Kidney glomerular epithelial cell (primary cell): ENCODE measurements at places on chromosomes 11 and 22.

- DNase-seq, result no peak
Measured at GRCh38 chr11:94862926-94863880, 95.0 kb downstream of the AMOTL1 start.

DNA sequence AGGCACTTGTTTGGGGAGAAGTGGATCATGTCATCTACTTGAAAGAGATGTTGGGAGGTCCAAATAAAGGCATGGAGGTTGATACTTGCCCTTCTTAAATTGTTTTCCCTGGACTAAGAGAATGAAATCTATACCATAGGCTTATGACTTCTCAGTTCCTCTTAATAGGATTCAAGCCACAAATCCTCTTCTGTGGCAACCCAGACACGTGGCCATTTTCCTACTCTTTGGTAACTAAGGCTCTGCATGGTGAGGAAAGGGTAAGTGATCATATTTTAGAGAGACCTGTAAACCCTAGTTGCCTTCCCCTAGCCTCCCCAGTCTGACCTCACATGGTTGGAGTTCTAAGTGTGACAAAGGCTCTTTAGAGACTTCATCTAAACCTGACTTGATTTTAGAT, 72.9 kb upstream of the CD44 start:
- DNase-seq, result no peak

GRCh38 chr11:650482-650881, 13.4 kb downstream of the DRD4 start:
- no peak for DNase-seq

DNA sequence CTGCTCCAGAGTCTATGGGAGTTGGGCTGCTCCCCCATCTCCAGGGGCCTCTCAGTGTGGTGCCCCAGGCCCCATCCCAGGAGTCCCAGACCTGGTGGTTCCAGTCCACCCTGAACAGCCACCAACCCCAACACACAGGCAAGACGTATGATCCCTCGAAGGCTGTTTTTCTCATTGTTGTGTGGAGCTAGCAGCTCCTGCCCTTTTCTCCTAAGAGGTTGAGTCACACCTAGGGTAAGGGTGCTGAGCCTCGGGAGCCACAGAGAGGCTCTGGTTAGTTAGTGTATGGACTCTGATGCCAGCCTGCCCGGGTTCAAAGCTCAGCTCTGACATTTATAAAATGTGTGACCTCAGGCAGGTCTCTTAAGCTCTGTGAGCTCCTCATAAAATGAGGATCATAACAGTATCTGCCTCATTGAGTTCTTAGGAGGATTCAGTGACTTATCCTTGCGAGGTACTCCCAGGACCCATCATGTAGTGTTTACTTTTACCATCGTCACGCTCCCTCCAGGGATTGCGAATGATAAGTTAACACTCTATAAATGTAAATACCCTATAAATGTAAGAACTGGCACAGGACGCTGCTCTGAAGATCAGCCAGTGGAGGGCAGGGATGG, 47.2 kb downstream of the FBLN1 start:
- no peak for DNase-seq

DNA sequence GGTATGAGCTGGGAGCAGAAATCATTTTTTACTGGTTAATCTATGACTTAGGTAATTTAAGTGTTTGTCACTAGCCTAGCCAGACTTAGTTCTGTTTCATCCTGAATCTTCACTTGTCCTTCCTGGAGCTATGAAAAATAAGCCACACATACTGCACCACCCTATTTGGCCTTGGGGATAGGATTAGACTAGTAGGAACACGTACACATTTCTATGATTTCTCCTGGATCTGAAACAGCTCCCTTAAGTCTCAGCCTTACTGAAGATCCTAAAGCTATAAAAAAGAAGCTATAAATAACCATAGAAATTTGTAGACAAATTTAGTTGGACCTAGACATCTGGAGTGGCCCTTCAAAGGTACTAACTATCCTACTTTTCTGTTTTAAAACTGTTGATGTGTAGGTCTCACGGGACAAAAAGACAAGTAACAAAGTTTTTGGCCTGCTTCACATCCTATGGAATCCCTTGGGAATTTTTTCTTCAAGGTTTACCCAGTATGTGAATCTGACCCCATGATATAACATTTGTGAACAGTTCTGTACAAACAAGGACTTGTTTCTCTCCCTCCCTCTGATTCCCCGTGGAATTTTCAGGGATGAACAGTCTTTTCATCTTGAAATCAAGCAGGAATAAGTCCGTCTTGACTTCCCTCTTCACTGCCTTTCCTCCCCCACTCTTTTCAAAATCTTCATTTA, 275.0 kb downstream of the FAM76B start:
- DNase-seq, result no peak
